CD4-positive, alpha-beta T cell (primary cell): ENCODE measurements at places on chromosomes 1 and 21.

DNA sequence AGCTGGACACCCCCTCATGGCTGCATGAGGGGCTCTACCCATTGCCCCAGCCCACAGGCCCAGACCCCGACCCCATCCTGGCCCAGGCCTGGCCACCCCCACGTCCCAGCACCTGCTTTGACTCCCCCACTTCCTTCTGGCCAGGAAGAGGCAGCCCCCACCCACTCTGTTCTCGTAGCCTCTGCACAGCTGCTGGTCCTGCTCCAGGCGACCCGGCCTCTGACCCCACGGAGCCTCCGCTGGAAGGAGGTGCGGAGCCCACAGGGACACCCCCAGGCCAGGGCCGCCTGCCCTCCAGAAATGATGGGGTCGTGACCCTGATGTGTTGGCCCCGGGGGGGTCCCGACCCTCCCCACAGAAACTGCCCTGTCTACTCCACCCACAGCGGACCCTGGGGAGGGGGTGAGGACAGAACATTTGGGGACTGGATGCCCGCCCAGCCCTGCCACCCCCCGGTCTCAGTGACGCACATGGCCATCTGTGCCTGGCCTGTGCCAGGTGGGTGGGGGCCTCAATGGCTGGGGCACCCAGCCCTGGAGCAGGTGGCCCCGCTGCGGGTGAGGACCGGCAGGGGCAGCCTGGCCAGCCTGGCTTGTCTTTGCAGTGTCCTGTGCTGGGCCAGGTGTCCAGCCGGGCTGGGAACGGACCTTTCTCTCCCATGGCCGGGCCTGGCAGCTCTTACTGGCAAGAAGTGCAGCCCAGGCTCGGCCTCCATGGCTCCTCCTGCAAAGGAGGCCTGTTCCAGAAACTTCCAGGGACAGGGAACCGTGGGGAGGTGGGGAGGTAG lies 78.6 kb downstream of the MORN1 start:
- no peak for DNase-seq

DNA sequence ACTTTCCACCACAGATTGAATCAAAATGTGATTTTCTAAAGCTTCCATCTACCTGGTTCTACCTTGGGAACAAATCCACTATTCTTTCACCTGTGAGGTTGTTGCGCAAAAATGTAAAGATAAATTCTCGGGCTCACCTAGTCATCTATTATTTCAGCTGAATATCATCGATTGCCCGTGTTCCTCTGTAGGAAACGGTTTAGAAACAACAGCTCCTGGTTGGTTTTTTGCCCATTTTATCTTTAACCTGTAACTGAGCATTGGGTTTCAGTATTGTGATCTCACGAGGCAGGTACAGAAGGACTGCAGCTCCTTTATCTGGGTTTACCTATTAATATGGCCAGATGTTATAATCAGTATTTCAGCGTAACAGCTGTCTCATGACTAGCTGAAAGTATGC lies 52.9 kb upstream of the LRRC8C start:
- DNase-seq, result no peak

DNA sequence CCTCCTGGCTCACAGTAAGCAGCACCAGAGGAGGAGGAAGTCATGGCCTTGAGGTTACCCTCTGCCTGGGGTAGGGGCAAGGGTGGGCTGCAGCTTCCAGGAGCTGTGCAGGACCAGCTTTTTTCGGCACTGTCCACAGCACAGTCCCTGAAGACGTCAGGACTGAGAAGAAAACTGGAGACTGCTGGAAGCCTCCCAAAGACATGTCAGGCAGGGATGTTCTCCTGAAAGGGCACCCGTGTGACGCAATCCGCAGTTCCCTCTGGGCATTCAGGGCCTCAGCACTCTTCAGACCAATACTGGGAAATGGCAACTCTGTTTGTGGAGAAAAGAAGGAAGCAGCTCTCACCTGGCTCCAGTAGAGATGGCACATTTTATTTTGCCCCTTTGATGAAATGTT lies 64.8 kb upstream of the TENT5C start:
- no peak for DNase-seq

DNA sequence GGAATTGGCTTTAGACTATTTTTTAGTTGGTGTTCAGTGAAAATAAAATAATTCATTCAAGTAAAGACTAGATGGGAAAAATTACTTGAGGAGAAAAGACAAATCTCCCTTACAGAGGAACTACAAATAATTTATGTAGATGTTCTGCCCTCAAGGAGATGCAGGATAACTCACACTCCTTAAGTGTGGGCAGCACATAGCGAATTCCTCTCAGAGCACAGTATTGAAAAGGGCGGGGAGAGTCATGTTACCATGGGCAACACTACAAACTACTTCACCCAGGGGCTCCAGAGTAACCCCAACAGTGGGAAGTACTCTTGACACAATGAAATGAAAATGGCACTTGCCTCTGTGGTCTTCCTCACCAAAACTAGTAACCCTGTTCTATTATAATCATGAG lies 20.6 kb upstream of the LAMC2 start:
- no peak for DNase-seq

DNA sequence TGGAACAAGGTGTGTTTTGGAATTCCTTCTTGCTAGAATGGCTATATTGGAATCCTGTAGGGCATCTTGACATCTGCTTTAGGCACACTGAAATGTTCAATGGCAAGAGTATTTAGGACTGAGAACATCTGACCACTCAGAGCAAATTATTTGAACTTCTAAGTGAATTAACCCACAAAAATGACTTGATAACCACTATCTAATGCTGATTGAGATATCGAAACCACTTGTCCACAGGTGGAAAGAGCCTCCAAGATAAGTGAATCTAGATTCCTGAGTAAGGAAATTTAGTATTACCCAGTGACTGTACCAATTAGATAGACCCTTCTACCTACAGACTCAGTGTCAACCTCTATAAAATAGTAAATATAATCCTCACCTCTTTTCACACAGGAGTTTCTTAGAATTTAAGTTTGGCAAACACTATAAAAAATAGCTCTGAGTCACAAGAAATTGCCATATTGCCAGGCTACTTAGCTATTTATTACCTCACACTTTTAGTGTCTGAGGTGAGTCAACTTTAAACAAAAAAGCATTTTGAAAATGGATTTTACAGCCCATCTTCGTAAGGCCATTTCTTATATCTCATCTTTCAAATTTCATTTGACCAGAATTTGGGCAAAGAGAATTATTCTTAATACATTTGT lies 421.8 kb downstream of the PTBP2 start:
- no peak for DNase-seq

- DNase-seq, result no peak
These were observed 295.9 kb downstream of the NTNG1 start for GRCh38 chr1:107436552-107437241.

DNA sequence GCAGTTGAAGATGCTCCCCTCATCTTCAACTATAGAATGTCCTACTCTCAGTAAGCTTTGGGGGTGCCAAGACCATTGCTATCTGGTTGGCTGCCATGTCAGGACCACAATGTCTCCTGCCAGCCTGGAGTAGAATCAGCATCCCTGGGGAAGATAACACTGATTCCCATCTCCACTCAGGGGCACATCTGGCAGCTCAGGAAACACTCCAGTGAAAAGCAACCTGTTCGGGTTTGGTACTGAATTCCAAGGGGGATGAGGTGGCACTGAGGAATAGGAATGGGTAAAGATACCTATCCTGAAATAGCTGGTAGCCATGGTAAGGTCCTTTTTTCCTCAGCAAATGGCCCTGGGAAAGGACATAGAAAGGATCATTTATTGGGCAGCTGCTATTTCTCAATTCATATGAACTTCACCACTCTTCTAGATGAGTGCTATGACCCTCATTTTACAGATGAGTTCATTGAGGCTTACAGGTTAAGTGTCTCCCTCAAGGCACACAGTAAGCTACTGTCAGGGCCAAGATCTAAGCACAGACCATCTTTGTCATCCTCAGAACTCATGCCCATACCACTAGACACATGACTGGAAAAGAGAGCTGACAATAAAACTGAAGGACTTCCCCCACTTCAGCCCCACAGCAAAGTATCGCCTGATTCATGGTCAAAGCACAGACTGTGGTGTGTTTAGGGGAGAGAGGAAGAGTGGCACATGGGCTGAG lies 31.4 kb downstream of the AK2 start:
- DNase-seq, result no peak

GRCh38 chr1:111856411-111857185 lies 100.9 kb downstream of the DDX20 start:
- DNase-seq, result no peak

DNA sequence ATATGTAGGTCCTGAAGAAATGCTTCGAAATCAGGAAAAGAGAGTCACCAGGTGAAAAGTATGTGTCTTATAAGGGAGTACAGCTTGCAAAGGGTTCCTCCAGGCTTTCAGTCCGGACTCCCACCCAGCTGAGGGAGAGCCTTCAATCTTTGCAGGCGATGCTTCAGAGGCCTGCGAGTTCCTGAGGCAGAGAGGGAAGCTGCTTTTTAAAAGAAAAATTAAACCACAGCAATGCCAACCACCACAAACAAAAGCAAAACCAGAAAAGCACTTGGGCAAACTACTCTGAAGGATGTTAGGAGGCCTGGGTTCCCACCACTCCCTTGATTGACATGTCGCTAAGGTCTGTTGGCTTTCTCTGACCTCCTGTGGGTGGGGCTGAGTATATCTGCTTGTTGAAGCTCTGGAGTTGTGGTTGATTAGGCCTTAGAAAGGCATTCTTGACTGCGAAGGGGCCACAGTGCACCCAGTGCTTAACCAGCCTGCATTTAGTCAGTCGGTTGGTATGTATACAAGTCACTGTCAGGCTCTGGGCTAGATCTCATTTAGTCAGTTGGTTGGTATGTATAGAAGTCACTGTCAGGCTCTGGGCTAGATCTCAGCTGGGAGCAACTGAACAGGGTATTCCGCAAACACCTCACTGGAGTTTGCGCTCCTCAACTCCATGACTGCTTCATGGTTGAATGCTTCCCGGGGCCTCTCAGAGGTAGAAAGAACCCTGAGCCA lies 1.2 kb downstream of the NIPAL3 start:
- DNase-seq, result peak; percentile 41

GRCh38 chr1:15411593-15412137 lies 2.0 kb downstream of the EFHD2 start:
- DNase-seq, result no peak

DNA sequence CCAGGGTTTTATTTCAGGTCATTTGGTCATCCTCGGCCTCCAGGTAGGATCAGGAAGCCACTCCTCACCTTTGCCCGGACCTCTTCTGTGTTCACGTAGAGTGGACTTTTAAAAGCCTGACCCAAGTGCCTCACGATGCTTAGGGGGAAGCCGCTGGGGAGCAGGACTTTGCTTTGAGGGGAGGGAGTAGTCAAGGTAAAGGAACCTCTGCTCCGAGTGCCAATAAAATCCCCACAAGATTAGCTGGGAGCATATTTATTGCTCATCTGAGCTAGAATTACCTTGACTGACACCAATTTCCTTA lies 603 bp upstream of the DHRS3 start:
- DNase-seq, result no peak

GRCh38 chr1:228465571-228466146 lies 21.5 kb upstream of the RNF187 start:
- DNase-seq, result peak; percentile 39

DNA sequence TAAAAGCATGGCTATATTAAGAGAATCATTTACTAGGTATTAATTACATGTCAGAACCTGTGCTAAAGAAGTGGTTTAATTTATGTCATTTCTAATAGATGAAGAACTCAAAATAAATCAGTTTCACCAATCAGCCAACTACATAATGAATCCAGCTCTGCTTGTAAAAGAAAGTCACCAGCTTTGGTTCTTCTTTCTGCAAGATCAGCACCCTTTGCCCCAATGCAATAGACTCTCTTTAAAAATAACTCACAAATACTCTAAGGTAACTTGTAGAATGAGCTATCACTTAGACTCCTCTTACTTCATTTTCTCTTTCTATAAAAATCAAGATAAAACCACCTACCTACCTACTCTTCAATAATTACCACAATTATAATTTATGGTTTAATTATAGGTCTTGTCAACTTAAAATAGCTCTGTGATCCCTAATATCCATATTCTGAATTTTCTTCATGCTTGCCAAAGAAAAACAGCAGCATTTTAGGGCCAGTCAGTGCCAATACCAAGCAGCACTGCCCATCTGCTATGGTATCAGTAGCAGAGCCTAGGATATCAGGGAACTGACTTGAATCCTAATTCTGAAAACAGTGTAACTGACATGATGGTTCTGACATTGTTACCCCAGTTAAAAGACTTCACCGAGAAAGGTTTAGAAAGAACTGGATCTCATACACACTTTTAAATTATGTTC lies 11.3 kb downstream of the SLC19A2 start:
- no peak for DNase-seq

- no peak for DNase-seq
These were observed 158.3 kb upstream of the CACNA1E start for GRCh38 chr1:181324797-181325616.

DNA sequence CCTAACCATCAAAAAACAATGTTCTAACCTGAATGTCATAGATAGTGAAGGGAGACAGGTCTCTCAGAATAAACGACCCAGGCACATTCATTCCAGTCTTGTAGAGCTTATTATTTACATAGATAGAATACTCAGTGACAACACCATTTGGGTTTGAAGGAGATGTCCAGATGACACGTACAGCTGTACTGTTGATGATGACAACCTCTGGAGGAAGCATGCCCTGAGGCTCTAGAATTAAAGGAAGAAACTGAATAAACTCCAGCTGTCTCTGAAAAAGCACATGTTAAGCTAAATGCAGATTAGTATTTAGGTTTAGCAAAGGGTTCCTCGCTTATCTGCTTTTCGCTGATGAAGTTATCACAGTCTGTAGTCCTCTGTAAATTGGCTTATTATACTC lies 277.2 kb downstream of the KCTD3 start:
- DNase-seq, result no peak

DNA sequence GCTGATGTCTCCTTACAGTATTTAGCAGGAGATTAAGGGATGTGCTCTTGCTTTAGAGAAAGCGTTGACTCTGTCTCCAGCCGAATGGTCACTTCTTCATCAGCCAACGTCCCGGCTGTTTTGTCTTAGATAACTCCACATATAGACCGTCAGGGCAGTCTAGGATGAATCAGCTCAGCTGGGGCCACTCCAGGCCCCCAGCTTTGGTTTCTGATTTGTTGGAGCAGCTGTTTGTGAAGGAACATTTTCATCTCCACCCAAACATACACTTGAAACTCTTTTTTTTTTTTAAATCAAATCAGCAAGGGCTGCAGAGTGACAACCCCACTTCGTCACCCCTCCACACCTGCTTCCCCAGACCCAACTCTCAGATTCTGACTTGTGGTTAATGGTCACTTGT lies 206.1 kb upstream of the GALNT2 start:
- DNase-seq, result no peak

DNA sequence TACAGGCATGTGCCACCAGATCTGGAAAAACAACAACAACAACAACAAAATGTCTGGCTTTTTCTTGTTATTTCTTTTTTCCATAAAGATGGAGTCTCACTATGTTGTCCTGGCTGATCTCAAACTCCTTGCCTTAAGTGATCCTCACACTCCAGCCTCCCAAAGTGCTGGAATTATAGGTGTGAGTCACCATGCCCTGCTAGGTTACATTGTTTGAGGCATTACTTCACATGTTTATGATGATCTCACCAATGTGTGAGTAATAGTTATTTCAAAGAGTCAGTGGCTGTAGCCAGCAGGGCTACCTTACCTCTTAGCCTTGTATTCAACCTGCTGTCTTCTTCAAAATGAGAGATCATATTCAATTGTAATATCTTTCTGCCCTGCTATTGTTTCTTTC lies 445.7 kb downstream of the AMY1C start:
- no peak for DNase-seq
